Stimulated activated CD4-positive, alpha-beta T cell treated with anti-CD3 and anti-CD28 coated beads, Interleukin-1b, Interleukin-23, amount 100 ng/mL, for 1 hour (primary cell): ENCODE measurements at places on chromosomes 2 and 18.

DNA sequence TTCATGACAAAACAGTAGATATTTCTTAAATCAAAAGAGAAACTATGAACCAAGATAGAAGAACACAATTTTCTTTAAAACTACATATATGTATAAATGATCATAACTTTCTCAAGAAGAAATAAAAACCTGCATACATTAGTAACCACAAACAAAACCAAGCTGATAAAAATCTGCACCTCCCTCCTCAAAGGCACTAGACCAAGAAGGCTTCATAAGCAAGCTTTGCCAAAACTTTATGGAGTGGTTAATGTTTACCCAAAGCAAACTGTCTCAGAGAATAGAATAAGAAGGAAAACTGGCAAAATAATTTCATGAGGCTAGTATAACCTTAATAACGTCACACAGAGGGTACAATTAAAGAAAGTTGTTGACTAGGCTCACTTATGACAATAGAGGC is 138.3 kb downstream of the ZBTB7C start:
- no peak for DNase-seq

GRCh38 chr2:85846411-85846810 is 42.4 kb downstream of the ST3GAL5 start:
- DNase-seq, result no peak

DNA sequence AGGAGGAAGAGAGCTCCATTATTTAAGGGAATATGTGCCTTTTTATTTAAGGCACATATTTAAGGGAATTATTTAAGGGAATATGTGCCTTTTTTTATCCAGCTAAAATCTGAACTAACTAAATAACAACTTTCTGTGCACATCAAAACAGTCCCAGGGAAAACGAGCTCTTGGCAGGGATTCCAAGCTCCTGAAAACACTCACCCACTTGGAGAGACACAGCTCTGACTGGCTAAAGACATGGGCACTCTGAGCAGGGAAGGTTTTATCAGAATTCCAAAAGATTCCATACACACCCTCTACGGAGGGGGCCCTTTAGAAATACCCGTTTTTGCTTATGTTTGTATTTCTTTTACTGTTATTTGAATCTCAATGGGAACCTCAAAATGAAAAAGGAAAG is 181.0 kb downstream of the ZNF516 start:
- DNase-seq, result no peak

GRCh38 chr2:96869822-96870625 is at the start of gene SEMA4C:
Gene SEMA4C (minus strand): TSS chr2:96870080. CDS start chr2:96867886, 2,194 bp downstream.
- no peak for DNase-seq

DNA sequence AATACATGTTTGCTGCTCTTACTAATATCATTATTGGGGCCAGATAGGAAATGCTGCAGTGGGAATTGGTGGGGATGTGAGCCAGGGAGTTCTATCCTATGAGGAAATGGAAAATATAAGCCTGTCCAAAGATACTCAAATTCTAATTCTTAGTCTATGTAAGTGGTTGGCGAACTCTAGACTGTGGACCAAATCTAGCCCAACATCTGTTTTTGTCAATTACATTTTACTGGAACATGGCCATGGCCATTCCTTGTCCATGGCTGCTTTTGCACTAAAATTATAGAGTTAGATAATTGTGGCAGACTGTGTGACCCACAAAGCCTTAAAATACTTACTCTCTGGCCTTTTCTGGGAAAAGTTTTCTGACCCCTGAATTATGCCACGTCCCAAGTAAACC is 113.3 kb downstream of the MGAT5 start:
- DNase-seq, result no peak

DNA sequence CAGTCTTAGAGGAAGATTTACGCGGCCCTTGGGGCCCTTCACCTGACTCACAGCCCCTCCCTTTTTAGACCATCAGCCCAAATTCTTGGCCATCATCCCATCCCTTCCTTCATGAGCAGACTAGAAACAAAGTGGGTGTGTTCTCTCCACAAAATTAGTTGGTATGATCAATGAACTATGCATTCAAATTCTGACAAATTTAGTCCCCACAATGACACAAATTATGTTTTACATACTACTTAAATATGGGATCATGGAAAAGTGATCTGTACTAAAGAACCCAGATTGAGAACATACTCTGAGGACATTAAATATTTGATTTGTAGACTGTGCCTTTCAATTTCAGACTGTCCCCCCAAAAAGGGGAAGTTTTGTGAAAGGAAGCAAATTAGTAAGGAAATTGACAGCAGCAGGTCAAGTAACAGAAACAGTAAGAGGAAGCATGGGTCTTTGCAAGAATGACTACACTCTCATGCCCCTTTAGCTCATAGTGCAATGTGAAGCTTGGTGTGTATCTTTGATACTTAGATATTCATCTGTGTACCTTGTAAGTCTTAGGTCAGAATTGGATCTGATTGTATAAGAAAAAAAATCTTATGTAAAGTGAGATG is 2.2 kb upstream of the MAPRE2 start:
- DNase-seq, result no peak
